ENCODE measurements at places on chromosomes 12 and 14.

DNA sequence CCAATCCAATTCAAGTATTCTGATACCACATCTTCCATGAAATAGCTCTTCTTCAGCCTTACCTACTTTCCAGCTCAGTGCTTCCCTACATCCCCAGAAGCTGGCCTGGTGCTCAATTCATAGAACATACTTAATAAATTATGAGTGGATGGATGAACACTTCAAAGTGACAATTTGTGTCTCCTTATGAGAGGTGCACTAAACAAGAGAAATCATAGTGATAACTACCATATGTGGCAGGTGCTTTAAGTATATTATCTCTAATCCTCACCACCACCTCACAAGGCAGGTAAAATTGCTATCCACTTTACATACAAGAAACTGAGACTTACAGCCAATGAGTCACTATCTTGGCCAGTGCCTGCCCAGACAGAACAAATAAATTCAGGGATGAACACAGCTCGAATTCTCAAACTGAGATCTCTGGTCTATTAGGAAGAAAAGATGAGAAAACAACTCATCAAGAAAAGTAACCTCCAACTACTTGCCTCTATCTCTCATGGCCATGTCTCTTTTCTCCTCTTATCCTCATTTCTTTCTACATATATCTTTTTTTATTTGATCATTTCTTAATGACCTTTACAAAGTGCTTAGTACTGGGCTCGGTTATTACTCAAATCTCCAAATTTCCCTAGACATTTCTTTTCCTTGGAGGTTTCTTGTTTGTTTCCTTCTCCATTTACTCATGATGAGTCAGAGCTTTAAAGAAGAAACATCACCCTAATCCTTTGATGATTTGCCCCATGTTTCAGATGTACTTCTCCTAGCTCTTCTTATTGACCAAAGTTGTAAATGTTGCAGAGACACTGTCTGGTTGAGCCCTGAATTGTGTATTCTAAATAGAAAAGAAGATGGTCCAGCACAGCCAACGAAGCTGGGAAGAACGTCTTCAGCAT is 161.5 kb downstream of the RPS29 start:
- DNase-seq, result no peak

GRCh38 chr12:31118347-31119191 is 44.9 kb downstream of the DDX11 start:
- peak; percentile 79 for DNase-seq

DNA sequence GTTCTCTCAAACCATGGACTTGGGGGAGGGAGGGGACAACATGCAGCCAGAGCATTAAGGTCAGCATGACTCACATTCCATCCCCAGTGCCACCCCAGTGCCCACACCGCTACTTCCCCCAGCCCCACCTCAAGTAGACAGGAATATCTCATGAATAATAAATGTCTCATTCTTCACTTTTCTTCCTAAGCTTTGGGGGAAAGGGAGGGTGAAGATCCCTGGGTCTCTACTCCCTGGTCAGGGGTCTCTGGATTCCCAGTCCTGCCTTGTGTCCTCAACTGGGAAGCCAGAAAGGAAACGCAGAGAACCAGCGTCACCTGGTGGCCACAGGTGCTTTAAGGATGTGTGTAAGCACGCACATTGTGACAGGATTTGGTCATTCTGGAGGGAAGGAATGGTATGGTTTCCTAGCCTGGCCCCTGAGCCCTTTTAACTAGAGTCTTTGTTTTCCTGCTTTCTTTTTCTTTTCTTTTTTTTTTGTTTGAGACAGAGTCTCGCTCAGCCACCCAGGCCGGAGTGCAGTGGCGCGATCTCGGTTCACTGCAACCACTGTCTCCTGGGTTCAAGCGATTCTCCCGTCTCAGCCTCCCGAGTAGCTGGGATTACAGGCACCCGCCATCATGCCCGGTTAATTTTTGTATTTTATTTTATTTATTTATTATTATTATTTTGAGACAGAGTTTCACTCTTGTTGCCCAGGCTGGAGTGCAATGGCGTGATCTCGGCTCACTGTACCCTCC is 3.4 kb downstream of the GPR84 start:
- peak; percentile 92 for DNase-seq

- no peak for DNase-seq
Measured at GRCh38 chr12:93521225-93522080, 51.0 kb upstream of the SOCS2 start.

GRCh38 chr12:2501464-2502191 is 293.1 kb upstream of the FKBP4 start:
- no peak for DNase-seq

All from ecto neural progenitor cell (in vitro differentiated cells).